ENCODE measurements at places on chromosomes 3 and 15.

GRCh38 chr3:58824285-58824684 lies 157.7 kb upstream of the FAM3D start:
- peak; percentile 28 for DNase-seq

- no peak for DNase-seq
Observed at GRCh38 chr3:186526256-186526606, 17.9 kb downstream of the CRYGS start.

- DNase-seq = no peak
Observed at GRCh38 chr15:78828920-78829319, 17.7 kb upstream of the ADAMTS7 start.

GRCh38 chr15:48059791-48060190 lies 61.0 kb upstream of the SLC24A5 start:
- no peak for DNase-seq

DNA sequence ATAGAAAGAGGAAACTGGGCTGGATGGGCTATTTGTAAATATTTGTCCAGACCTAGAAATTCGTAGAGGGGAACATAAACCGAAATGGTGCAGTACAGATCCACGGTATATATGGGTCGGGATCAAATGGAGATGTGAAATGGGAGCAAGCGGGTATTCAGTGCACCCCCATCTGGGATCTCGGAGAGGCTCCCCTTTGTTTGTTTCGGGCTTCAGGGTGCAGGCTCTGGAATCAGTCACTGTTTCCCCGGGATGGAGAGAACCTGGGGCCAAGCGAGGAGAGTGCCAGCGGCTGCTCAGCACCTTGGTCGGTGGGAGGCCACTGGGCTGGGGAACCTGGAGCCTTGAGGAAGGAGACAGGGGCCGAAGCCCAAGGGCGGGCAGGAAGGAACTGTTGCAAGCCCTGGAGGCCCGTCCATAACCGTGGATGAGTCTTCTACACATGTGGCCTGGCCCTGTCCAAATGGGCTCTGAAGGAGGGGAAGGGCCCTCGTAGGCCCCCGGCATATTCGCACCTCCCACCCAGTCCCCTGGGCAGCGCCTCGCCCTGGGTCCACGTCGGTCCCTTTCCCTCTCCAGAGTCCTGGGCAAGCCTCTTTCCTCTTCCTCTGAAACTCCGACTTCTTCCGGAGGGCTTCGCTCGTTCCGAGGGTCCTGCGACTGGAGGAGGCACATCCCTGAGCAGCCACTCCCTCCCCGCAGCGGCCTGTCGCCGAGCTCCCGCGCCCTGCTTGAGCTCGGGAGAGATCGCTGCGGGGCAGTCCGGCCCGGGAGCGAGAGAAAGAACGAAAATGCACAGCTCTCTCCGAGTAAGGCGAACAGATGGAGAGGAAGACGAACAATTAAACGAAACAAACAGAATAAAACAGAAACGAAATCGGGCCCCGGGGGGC lies 3.0 kb downstream of the ISL2 start:
- no peak for DNase-seq

Measured in activated CD4-positive, alpha-beta T cell treated with anti-CD3 and anti-CD28 coated beads, Interleukin-10, Interleukin-2, amounts not matched to agents 100 ng/mL and 50 ng/mL, durations not matched to agents 16 hours and 8 hours (primary cell).